Activated naive CD8-positive, alpha-beta T cell treated with anti-CD3 and anti-CD28 coated beads, Interleukin-2, amount 10 ng/mL, durations not matched to agents 7 days and 5 days (primary cell): ENCODE measurements at places on chromosomes 1 and 21. TPM values are rescaled to one million over a fixed set of nuclear protein-coding genes. Genes with fewer than 3 reads are reported as not detected.

DNA sequence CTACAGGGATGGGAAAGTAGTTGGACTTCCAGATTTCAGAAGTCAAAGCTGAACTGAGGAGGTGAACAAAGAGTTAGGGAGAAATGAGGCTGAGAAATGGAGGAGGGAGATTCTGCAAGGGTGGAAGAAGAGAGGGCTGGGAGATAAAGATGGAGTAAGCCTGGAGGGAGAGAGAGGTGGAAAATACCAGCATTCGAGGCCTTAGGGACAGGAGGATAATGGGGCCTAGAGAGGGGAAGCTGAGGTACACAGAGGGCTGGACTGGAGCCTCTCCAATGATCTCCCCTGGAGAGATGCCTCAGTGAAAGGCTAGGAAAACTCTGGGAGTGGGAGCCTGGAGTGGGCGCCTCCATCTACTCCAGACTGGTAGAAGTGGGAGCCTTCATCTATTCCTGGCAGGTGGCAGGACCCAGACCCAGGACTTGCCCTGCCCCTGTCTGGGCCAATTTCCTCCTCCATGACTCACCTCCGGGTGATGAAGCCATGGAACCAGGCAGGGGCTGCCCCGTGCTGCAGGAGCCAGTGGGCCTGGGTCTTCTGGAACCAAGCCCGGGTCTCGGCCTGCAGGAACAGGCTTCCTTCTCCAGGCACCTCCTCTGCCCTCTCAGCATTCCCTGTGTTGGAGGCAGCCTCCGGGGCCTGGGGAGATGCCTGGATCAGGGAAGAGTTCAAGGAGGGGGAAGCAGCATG, 1.9 kb downstream of the SH2D2A start:
- peak; percentile 39 for DNase-seq

GRCh38 chr1:147651466-147651865, 18.9 kb downstream of the ACP6 start:
- DNase-seq = no peak

- no peak for DNase-seq
Observed at GRCh38 chr1:166120281-166120680, 46.5 kb downstream of the FAM78B start.

DNA sequence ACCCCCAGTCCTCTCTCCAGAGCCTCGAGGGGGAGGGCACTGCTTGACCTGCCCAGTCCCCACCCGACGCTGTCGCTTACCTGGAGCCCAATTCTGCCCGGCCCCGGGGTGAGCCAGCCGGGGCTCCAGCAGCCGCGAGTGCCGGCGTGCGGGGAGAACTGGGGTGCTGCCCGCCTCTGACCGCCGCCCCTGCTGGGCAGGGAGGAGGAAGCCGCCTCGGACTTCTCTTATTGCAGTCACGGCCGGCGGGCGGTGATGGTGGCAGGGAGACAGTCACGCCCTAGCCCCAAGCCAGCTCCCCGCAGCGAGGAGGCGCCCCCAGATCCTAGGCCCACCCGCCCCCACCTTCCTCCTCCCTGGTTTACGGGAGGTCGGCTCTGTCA, at the start of gene FGR:
TSS of gene FGR (minus strand) at position 201 of the 383 bp plus-strand sequence. CDS start 11,269 bp downstream, outside the sequence.
- no peak for DNase-seq

DNA sequence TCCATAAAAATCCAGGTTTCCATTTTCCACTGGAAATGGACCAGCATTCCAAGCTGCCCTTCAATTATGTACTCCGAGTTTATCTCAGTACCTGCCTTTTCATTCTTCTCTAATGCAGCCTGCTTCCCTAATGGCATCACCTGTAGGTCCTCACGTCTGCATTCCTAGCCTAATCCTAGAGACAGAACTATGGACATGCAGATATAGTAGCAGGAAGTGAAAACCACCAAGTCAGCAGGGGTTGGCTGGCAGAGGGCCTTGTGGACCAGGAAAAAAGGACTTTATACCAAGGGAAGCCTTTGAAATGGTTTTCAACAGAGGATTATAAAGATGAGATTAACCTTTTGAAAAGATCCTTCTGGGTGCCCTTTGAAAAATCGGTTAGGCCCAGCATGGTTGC, 135.7 kb upstream of the L1TD1 start:
- no peak for DNase-seq

GRCh38 chr1:201214461-201214860, 23.8 kb downstream of the IGFN1 start:
- DNase-seq = no peak

- no peak for DNase-seq
Observed at GRCh38 chr1:175005085-175005783, 5.5 kb downstream of the CACYBP start.

DNA sequence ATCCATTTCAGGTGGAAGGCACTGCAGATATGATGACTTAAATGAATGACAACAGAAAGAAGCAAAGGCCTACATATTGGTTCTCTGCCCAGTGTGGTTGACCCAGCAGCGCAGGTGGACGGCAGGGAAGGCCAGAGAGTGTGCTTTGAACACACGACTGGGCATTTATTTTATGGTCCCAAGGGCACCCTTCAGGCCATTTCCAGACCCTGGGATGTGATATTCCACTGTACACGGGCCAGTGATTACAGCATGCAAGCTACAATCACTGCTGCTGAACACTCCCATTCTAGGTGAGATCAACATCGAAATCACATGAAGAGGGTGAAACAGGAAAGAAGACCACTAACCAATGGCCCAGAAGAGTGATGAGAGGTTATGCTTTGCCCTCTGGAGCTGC, 33.8 kb downstream of the PCNX2 start:
- DNase-seq = no peak

DNA sequence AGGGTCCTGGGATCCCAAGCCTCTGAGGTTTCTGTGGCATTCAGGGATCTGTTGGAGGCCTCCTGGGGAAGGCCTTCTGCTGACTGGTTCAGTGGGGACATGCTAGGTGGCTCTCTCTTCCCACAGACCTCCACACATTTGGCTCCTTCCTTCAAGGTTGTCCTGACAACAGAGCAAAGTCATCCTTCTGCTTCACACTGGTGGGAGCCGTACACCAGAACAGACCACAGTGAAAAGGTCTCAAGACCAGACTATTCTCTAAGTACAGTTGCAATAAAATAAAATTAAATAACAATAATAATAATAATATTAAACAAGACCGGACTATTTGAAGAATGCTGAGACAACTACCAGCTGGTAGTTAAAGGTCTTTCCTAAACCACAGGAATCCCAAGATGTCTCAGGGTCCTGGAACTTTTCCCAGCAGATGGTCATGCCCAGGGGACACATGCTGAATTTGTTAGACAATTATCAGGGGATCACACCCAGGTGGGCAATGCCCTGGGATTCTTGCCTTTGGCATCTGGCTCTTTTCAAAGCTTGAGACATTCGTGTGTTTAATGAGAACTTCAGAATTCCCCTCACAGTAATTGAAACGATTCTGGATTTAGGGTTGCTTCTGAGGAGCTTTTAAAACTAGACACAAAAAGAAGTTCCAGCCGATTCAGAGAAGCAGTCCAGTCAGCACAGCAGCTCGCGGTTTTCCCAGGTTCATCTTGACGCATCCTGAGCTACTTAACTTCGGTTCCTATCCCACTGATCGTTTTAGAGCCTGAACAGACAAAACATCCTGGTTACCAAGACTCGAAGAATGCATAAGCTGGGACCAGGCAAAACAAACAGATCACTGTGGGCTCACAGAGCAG, 22.9 kb downstream of the HTR1D start:
- no peak for DNase-seq

DNA sequence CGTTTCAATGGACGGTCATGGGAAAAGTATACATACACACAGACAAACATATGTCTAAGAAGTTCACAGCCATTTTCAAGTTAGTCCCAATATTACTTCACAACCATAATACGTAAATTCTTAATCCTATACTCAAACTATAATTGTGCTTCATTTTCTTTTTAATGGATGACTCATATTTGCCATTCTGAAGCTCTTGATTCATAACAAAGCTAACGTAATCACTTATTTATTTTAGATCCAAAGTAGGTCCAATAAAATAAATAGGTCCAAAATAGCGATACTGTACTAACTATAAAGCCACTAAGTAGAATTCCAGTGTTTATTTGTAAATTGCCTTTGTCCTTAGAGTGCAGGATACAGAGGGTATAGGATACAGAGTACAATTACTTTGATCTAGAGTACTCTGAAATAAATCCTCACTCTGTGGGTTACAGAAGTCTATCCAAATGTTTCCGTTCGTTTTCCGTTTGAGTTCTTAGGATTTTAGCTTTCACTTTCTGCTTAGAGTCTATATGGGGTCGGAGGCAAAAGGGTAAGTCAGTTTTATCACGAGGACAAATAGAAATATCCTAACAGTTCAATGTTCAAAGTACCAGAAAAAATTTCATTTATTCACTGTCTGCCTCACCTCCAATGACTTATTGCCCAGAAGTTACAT, 8.8 kb upstream of the C1orf115 start:
- DNase-seq = no peak

GRCh38 chr1:59004755-59005154, 220.9 kb upstream of the JUN start:
- no peak for DNase-seq

DNA sequence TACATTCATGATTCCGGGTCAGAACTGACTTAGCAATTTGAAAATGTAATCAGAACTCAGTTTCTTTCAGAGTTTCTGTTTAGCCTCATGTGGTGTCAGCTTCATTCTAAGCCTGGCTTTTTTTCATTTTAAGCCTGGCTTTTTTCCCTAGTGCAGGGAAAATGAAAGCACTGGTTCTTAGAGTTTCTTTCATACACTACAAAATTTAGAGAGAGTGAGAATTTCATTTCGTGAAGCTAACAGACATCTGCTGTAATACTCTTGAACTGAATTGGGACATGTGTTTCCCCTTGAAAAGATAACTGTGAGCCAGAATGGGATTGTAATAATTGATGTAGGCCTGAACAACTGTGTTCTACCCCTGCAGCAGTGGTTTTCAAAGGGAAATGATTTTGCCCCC, 95.3 kb upstream of the KIAA0040 start:
- DNase-seq = no peak

DNA sequence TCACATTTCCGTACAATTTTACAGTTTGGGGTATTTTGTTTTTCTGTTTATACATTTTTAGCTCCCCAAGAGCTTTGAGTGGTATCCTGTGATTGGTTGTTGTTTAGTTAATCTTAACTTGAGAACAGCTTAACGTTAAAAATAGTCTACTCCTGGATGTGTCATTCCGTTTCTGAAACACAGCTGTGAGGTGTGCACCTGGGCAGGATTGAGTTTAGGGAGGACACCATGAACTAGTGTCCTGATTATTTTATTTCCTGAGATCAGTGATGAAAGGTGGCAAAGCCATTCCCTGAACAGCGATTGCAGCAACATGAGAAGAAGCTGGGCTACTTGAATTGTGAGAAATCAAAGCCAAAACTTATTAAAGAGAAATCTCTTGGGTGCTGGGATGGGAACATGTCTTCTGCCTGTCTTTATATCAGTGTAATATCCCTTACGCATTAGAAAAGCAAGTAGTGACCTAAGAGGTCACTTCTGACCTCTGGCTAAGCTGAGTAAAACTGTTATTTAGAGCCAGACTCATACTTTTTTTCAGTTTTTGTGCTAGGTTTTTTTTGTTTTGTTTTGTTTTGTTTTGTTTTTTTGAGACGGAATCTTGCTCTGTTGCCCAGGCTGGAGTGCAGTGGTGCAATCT, 43.4 kb downstream of the ZBTB40 start:
- DNase-seq = no peak

DNA sequence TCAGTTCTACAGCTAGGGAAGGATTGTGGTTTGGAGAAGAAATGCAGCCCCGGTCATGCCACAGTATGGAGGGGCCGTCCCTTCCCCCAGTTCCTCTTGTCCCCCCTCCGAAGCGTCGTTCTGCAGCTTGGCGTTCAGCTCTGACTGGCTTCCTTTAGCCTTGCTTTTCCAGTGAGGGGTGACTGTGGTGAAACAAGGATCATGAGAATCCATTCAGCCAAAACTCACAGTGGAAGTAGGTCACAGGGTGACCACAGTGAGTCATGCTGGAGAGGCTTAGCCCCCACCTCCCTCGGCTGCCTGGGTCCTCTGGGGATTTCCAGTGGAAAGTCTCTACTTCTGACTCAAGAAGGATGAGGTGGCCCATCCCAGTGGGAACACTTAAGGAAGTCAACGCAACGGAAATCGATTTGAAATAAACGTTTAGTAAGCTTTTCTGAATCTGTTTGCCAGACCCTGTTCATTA, 37.3 kb upstream of the COL6A2 start:
- DNase-seq = peak; percentile 21

DNA sequence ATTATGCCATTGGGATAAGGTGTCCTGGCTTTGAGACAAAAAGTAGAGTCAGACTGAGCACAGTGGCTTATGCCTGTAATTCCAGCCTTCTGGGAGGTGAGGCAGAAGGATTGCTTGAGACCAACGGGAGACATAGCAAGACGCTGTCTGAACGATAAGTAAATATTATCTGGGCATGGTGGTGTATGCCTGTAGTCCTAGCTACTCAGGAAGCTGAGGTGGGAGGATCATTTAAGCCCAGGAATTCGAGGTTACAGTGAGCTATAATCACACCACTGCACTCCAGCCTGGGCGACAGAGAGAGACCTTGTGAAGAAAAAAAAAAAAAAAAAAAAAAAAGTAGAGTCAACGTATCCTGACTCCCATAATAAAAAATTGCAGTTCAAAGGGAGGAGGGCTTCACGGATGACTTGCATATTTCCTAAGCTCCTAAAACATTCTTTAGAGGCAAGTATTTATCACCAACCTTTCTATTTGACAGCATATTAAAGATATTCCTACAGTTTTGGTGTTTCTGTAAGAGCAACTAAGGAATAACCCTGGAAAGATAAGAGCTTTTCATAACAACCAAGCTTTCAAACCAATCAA, 141.2 kb downstream of the SLC44A5 start:
- DNase-seq = no peak

DNA sequence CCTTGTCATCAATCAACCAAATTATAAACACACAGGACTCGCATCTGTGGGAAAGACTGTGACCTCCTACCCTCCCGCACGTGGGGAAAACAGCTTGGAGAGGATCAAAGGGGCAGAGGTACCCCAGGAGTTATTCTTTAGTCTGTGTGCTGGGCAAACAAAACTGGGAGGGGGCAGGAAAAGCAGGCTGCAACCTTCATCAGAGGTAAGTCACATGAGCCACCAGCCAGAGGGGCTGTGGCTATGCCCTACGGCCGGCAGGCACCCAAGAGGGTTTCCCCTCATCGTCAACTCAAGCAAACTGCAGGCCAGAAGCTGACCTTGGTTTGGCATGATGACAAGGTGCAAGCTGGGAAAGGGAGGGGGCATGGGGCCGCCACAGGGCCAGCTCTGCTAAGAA, 12.5 kb downstream of the SMIM12 start:
- DNase-seq = no peak

Gene LEPR
- total RNA-seq = 1.9 TPM

Gene CD1E
- not detected for total RNA-seq

Gene XKR8
- total RNA-seq = 9.0 TPM

Gene CLEC20A
- not detected for total RNA-seq

Gene LCA5L
- total RNA-seq = not detected

Gene KRTAP21-2
- total RNA-seq = not detected

Gene CHI3L2
- total RNA-seq = 33.9 TPM

Gene PTGER3
- total RNA-seq = 0.71 TPM

Gene EPHX1
- total RNA-seq = 2.5 TPM

Gene SGIP1
- not detected for total RNA-seq

Gene SEC16B
- 0.26 TPM for total RNA-seq

Gene LIPI
- total RNA-seq = not detected
